SK-N-SH (cell line): ENCODE measurements at places on chromosomes 16 and 17.

GRCh38 chr17:35679007-35679682 lies 52.3 kb upstream of the RASL10B start:
- H3K27ac ChIP-seq, result no peak overlapping the region
- no peaks in the 10 kb centered on the region; the same call in 1 of the 2 replicates for H3K4me1 ChIP-seq
- DNase-seq, result no peak

GRCh38 chr17:80561541-80562114 lies 17.0 kb downstream of the RPTOR start:
- no peak for DNase-seq
- no peak overlapping the region for H3K4me3 ChIP-seq
- H3K36me3 ChIP-seq, result no peaks in the 10 kb centered on the region
- peaks cover 3% of the 10 kb centered on the region; the same call in 1 of the 2 replicates for H3K4me1 ChIP-seq
- H3K27me3 ChIP-seq, result no peaks in the 10 kb centered on the region

DNA sequence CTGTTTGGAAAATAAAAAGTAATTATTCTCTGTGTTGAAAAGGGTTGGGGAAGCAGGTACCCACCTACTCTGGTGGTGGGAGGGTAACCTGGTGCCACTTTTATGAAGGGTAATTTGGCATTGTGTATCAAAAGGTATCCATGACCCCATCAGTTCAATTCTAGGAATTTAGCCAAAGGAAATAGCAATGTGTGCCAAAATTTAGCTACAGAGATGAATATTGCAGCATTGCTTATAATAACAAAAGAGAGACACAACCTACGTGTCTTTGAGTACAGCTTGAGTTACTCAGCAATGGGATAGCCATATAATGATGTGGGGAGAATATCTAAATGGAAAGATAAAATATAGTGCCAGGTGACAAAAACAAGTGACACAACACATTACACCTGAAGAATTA lies 170.7 kb downstream of the NTN1 start:
- H3K4me3 ChIP-seq, result no peak overlapping the region
- no peak overlapping the region for H3K27ac ChIP-seq
- no peaks in the 10 kb centered on the region for H3K27me3 ChIP-seq
- no peak for DNase-seq
- no peaks in the 10 kb centered on the region for H3K36me3 ChIP-seq

- DNase-seq, result no peak
- peaks cover 18% of the 10 kb centered on the region; the same call in 1 of the 2 replicates for H3K4me1 ChIP-seq
- H3K4me3 ChIP-seq, result no peak overlapping the region
- no peak overlapping the region; the same call in 1 of the 2 replicates for H3K27ac ChIP-seq
Observed at GRCh38 chr16:49734331-49734730, 121.6 kb downstream of the ZNF423 start.

DNA sequence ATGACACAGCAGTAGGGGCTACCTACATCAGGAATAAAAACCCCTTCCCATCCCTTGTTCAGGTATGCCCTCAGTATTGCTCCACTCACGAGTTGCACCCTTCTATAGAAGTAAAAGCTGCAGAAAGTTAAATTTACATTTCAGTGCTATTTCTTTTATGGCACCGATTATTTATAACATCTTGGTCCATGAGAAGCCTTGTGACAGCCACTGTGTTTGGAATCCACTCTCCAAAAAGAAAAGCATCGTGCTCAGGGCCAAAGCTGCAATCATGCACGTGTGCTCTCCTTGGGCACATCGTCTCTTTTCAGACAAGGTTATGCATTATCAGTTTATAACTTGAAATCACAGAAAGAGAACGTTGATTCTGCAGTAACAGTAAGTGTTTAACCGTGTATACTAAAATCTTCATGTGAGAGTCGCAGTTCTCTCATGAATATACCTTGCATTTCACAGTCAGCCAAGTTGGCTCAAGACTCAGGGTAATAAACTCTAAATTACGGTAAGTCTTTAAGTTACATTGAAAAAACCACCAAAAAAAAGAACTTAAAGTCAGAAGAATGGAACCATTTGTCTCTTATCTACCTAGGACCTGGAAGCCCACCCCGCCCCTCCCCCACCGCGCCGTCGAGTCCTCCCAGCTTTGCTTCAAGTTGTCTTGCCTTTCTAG lies 189.6 kb downstream of the CPPED1 start:
- H3K36me3 ChIP-seq, result no peaks in the 10 kb centered on the region
- peak overlapping the region; percentile 56 for H3K27ac ChIP-seq
- no peak for DNase-seq
- H3K27me3 ChIP-seq, result no peaks in the 10 kb centered on the region
- no peak overlapping the region for H3K4me3 ChIP-seq
- H3K4me1 ChIP-seq, result no peaks in the 10 kb centered on the region

GRCh38 chr16:67247192-67248072 lies at the start of gene FHOD1:
TSS of gene FHOD1 (minus strand) at chr16:67247481. CDS start at chr16:67247410, 71 bp downstream.
- H3K4me1 ChIP-seq, result peaks cover 43% of the 10 kb centered on the region
- no peaks in the 10 kb centered on the region for H3K36me3 ChIP-seq
- no peaks in the 10 kb centered on the region for H3K27me3 ChIP-seq
- peak within 1 kb of the TSS; percentile 95 for H3K4me3 ChIP-seq

DNA sequence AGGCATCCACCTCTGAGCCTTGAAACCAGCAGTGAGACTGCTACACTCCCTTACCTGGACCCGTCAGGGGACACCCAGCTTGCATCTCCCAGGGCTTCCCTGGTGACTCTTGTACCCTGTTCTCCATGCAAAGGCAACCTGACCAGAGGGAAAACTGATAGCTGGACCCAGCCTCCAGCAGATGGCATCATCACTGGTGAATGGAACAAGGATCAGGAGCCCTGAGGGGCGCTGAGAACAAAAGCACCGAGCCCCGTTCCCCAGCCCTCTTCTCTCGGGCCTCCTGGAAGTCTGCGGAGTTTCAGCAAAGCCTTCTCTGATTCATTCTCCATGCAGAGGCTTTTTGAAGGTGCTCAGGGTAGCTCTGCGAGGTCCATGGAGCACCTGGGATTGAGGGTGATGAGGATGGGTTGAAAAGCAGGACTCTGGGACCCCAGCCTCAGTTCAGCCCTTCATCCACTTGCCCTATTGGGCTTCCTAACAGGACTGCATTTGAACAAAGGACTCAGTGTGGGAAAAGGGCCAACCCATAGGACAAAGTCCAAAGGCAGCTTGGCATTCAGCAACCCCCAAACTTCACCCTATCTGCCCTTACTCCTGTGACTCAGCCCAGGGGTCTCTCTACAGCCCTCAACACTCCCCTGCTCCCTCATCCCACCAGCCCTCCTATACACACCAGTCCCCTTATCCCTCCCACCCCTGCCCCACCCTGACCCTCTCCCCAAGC lies 45.0 kb upstream of the LHX1 start:
- no peaks in the 10 kb centered on the region for H3K4me1 ChIP-seq
- no peak overlapping the region for H3K27ac ChIP-seq
- no peaks in the 10 kb centered on the region; the same call in none of the 2 replicates for H3K27me3 ChIP-seq
- H3K36me3 ChIP-seq, result no peaks in the 10 kb centered on the region

GRCh38 chr16:13521356-13521755 lies 398.6 kb upstream of the ERCC4 start:
- no peaks in the 10 kb centered on the region for H3K4me1 ChIP-seq
- H3K27ac ChIP-seq, result no peak overlapping the region
- DNase-seq, result no peak
- H3K36me3 ChIP-seq, result no peaks in the 10 kb centered on the region

- H3K27ac ChIP-seq, result no peak overlapping the region
- no peak overlapping the region for H3K4me3 ChIP-seq
- no peaks in the 10 kb centered on the region for H3K27me3 ChIP-seq
Observed at GRCh38 chr16:31485571-31485970, 2.6 kb downstream of the SLC5A2 start.
